ENCODE measurements at places on chromosomes 7 and 10.

GRCh38 chr10:99234791-99235657, 628 bp downstream of the HPSE2 start:
- no peak for DNase-seq

DNA sequence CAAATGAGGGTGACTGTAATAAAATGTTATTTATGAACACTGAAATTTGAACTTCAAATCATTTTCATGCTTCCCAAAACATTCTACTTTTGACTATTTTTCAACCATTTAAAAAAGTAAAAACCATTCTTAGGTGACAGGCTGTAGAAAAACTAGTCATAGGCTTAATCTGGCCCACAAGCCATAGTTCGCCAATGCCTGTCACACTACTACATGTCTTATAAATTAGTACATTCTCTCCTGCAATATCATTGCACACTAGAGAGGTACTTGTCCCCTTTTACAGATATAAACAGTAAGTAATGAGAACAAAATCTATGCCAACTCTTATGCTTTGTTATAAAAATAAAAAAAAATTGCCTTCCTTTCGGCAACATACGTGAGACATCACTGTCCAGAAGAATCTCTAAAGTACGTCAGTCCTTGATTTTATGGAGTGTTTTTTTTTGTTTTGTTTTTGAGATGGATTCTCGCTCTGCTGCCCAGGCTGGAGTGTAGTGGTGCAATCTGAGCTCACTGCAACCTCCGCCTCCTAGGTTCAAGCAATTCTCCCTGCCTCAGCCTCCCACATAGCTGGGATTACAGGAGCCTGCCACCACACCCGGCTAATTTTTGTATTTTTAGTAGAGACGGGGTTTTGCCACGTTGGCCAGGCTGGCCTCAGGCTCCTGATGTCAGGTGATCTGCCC, 23.2 kb downstream of the UPF2 start:
- DNase-seq, result peak; percentile 29

DNA sequence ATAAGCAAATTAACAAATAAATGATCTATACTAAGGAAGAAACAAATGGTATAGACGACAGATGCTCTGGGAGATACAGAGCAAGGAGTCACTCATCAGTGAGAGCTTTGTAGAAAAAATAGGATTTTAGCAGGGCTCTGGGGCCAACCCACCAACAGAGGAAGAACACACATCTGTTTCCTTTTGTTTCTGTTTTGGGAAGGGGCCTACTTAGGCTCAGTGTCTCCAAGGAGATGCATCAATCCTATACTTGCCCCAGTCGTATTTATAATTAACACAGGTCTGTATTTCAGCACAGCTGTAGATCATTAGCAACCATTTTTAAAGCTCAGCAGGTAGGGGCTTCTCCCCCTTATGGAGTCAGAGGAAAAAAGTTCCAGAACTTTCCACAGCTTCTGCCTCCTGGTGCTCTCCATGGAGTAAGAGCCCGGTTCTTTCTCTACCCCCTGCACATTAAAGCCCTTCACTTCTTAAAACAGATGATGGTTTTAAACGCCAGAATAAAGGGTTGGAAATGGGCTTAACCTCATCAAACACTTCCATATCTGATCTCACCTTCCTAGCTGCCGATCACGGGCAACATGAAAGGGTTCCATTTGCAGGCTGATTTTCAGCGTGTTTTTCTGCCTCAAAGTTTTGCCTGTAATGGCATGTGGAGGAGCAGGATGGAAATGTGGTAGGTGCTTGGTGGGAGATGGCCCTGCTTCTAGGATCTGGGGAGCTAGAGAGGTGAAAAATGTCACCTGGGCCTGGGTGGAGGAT, 291.7 kb downstream of the TCF7L2 start:
- DNase-seq, result no peak

- DNase-seq, result peak; percentile 24
Measured at GRCh38 chr10:79431428-79431827, 14.0 kb downstream of the ZCCHC24 start.

DNA sequence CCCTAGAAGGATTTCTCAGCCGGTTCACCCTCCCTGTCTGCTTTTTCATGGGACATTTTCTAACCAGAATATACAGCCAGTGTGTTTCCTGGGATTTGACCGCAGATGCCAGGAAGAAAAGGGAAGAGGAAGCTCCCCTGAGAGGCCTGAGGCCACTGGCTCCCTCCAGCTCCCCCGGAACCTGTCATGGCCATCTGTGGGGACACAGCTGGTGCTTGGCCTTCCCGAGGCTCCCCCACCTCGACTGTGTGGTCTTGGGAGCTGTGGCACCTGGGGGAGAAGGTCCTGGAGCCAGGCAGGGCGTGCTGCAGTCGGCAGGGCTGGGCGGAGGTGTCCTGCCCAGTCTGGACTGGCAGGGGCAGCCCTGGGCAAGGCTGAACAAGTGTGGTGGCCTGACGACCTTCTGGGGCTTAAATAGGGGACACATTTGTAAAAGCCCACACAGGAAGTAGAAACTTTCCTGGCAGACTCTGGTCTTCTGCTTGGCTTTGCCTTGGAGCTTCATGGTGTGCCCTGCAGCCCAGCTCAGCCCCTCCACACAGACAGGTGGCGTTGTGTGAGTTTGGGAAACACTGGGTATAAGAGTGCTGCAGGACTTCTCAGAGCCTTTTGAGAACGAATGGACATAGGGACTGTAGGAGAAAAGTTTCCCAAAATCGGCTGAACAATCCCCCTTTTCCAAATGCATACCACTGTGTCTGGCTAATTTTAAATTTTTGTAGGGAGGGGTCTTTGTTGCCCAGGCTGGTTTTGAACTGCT, 6.8 kb downstream of the BRI3 start:
- no peak for DNase-seq

GRCh38 chr10:102593804-102594079, 50.5 kb upstream of the TRIM8 start:
- DNase-seq, result no peak

DNA sequence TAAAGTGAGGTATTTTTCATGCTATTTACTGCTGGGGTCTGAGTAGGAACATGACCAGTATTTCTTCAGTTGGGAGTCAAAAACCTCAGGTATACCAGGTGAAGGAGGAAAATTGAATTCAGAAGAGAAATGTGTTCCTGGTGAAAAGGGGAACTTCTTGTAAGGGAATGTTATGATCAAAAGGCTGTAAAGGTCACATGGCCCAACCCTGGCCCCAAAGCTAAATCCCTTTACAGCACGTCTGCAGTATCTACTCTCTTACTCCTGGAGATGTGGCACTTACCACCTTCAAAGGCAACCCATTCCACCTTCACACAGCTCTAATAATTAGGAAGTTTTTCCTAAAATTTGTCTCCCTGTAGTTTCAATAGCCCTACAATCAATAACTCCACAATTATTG, 15.2 kb downstream of the PIK3AP1 start:
- DNase-seq, result no peak

DNA sequence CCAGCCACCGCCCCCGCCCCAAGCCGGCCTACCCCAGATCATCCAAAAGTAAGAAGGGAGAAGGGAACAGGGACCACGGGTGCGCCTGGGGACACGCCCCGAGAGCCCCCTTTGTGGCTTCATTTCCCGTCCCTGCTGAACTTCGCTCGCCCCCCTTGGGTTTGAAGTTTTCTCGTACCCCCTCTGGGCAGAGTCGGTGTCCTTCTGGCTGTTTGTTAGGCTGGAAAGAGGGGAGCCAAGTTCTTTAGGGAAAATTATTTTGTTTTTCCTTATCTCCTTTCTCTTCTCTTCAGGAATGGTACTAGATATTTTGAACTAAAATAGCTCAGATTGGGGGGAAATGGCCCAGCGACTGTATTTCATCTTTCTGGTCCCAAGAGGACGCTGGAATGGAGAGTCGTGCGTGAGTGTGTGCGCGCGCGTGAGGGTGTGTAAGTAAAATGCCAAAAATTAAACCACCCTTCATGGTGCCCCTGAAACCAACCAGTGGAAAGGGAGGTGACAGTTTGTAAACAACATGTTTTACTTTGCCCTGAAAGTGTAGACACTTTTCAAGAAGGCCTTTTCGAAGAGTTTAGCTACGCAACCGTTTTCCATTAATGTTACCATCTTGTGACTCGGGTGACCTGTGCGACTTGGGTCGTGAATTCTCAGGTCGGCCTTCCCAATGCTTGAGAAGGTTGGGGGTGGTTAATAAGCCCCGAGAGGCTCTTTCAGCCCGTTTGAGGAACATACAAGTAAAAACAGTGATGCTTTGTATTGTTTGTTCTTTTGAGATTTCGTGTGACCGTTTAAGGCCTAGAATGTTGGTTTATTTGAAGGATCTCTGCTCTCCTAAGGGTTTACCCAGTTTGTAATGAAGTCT, 694 bp downstream of the RBM20 start:
- no peak for DNase-seq

- DNase-seq, result no peak
Measured at GRCh38 chr7:36788825-36789470, 64.7 kb upstream of the AOAH start.

- no peak for DNase-seq
Measured at GRCh38 chr7:16785321-16785720, 19.5 kb downstream of the AGR2 start.

DNA sequence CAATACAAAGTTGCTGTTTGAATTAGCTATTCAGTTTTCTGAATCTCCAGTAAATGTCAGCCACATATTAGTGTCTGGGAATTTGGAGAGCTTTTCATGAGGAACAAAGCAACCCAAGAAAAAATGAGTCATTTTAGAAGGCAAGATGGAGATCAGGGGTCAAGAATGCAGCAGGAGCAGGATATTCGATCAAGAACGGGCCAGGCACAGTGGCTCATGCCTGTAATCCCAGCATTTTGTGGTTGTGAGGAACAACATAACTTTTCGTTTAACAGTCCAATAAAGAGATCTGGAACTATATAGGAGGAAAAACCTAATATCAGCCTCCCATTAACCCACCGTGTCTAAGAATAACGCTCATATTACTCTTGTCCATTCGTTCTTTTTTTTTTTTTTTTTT, 600.5 kb downstream of the MAGI2 start:
- DNase-seq, result no peak

DNA sequence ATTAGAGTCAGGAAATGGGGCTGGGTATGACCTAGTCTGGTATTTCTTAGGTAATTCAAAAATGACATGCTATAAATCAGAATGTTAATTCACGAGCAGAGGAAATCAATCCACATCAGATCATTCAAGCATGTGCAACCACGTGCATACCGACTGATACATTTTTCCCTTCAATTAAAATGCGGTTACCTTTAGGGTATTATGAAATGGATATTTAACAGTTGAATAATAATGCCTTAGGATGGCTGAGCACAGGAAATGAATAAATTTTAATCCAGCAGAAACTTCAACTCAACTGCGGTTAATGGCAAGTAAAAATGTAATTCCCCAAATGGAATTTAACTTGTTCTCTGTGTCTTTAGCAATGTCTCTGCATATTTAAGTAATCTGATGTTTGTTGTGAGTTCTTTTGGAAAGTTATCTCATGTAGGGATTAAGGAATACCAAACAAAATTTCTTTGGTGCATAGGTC, 9.2 kb downstream of the CPA2 start:
- no peak for DNase-seq

- no peak for DNase-seq
Measured at GRCh38 chr7:78688376-78688775, 765.1 kb downstream of the MAGI2 start.

DNA sequence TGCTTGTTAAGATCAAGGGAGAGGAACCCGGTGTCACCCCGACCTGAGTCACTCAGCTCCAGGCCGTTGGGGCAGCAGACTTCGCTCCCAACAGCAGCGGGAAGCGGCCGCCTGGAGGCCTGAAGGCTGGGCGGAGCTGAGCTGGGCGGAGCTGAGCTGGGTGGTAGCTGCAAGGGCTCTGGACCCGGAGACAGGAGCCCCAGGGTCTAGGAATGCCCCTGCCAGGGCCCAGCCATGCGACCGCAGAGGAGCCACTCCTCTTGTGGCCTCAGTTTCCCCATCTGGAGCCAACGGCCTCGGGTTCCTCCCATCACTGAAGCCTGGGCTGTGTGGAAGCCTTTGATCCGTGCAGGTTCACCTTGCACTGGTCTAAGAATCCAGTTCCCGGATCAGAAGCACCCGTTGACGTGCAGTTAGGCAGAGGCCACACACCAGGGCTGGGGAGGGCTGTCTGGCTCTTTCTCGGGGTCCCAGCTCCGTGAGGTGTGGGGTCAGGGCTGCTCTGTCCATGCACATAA, 21.9 kb upstream of the DPYSL4 start:
- DNase-seq, result no peak

DNA sequence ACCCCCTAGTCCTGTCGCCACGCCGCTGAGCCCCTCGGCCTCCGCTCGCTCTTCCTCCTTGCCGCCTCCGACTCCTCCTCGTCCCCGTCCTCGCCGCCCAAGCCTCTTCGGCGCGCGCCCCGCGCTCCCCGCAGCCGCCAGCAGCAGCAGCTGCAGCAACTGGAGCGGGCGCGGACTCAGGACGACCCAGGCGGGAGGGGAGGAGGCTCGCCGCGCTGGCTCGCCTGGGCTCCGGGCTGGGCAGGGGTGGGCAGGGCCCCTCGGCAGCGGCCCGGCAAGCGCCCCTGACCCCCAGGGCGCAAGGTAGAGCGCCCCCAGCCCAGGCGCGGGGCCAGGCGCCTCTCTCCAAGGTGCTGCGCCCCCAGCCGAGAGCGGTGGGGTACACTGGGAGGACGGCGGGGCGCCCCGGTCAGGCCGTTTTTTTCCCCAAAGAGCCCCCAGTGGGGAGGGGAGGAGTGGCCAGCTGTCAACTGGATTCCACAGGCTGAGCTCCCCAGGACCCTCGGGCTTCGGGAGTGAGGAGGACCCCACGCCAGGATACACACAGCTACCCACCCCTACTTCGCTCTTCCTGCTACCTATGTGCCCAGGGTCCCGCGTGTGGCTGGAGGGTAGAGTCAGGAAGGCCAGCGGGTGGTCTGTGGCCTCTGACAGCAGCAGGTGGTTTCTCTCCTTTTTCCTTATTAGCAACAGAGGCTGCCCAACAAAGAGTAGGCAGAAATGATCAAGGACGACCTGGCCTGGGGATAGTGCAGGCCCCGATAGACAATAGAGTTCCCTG, 903 bp upstream of the KCNMA1 start:
- peak; percentile 76 for DNase-seq

DNA sequence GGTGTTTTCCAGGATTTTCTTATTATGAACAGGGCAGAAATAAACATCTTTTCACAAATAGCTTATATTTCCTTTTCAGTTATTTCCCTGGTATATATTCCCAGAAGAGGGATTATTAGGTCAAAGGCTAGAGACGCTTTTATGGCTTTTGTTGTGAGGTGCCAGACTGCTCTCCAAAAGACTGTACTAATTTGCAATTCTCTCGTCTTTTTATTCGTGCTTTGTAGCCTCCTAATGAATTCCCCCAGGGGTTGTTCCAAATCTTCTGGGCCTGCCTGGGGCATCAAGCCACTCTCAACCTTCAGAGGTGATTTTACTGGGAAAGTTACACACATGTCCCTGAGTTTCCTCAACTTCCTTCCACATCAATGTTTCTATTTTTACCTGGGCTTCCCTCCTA, 34.0 kb upstream of the R3HCC1L start:
- no peak for DNase-seq
